ENCODE measurements at places on chromosomes 5 and 9.

GRCh38 chr5:64384765-64385164 is 121.0 kb upstream of the RGS7BP start:
- peak; percentile 7 for DNase-seq

DNA sequence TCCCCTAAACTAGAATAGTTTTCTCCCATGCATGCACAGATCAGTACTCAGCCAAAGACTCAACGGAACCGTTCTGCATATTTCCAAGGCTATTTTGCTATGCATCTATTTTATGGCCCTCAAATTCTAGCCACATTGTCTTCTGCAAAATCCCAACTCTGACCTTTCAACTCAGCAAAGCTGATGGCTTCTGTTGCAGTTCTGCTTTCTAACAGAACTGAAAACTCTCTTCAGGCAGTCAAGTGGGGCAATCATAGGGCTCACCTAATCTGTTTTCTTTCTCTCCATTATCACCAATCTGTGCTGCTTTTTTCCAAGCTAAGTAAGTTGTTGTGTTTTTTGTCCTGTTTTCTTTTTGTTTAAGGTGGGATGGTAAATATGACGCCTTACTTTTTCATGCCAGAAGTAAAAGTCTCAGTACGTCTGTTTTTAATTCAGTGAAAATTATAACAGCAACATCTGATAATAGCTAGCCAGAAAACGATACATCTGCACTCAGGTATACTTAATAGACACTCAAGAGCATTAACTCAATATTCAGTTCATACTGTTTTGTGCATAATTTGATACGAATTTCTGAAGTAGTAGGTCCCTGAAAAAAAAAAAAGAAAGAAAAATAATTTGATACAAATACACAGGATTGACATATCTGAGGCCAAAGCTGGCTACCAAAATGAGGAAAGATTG is 454.3 kb downstream of the TLE1 start:
- no peak for DNase-seq

DNA sequence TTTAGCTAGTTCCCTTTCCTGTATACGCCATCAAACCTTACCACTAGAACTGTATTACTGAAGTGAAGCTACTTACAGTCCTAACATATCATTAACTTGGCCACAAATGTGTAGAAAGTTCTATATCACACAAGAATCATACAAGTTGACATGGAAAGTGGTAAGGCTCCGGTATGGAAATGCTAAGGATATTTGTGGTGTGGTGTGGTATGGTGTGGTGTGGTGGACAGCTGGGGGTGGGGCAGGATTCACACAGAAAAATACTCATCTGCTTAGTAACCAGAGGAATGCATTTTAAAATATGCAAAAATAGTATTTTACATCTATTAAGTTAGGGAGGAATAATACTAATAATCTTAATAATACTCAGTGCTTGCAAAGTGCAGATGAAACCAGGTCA is 69.4 kb downstream of the TRPC7 start:
- DNase-seq, result no peak

DNA sequence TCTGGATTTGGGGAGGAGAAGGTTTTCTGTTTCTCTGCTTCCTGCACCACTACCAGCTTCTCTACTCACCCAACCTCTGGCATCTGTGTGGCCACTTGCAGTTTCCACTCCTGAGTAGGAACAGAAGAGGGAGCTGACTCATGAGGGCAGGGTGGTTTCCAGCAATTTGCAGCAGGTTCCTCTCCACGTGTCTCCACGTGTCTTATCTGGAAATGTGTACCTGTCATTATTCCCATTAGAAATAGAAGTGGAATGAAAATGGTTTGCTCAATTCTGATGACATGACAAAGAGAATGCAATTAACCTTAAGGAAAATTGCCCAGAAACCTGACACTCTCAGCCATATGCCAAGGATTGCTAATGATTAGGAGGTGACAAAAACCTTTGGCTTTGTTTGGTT is 33.0 kb downstream of the EGFLAM start:
- no peak for DNase-seq

GRCh38 chr5:176995122-176995490 is 11.5 kb downstream of the UIMC1 start:
- no peak for DNase-seq

- no peak for DNase-seq
Observed at GRCh38 chr5:9094582-9094981, 451.3 kb downstream of the SEMA5A start.

- no peak for DNase-seq
Observed at GRCh38 chr5:132365213-132365612, 4.3 kb upstream of the SLC22A5 start.

DNA sequence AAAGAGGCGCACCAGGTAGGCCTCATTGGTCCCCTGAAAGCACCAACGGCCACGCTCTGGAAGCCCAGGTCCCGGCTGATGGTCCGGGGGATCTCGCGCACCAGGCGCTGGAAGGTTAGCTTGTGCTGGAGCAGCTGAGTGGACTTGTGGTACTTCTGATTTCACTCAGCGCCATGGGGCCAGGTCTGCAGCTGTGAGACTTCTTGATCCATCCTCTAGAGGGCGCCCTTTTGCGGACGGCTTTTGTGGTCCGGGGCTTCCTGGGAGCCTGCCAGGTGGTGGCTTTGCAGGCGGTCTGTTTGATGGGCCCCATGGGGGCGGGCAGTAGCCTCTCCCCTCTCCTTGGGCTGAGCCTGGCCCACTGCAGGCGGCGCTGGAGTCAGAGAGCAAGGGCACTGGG is 10.4 kb downstream of the TAF11L12 start:
- DNase-seq, result no peak

DNA sequence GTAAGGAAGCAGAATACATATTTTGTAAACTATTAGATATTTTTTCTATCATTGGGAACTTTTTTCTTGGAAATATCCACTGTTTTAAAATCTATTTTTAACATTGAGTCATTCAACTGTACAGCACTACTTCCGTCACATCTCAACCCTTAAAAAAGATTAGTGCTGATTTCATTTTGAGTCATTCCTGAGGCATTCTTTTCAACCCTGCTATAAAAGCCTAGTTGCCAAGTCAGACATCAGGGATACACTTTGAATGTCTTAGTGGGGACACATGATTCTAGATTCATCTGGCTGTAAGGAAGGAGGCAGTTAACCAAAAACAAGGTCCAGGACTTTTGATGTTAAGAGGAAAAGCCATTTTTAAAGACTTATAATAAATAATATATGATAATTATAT is 160.9 kb downstream of the GIN1 start:
- DNase-seq, result no peak

- no peak for DNase-seq
Observed at GRCh38 chr5:91119217-91119616, 263.9 kb downstream of the ARRDC3 start.

- DNase-seq, result no peak
Observed at GRCh38 chr9:120434532-120434931, 145.4 kb downstream of the CDK5RAP2 start.

GRCh38 chr5:135020111-135020895 is 13.7 kb downstream of the PITX1 start:
- DNase-seq, result no peak

GRCh38 chr9:117233016-117233415 is 181.8 kb downstream of the ASTN2 start:
- DNase-seq, result no peak

- no peak for DNase-seq
Observed at GRCh38 chr9:3858961-3859360, 333.2 kb upstream of the RFX3 start.

- no peak for DNase-seq
Observed at GRCh38 chr5:128799945-128800344, 165.3 kb upstream of the SLC27A6 start.

- peak; percentile 48 for DNase-seq
Observed at GRCh38 chr5:10607666-10608073, 43.8 kb downstream of the ANKRD33B start.

- DNase-seq, result no peak
Observed at GRCh38 chr5:177526191-177526590, 9.4 kb upstream of the DDX41 start.

- DNase-seq, result no peak
Observed at GRCh38 chr9:20722221-20722620, 38.2 kb downstream of the FOCAD start.

- DNase-seq, result no peak
Observed at GRCh38 chr5:150066901-150067396, 19.4 kb downstream of the CSF1R start.

GRCh38 chr5:82982846-82983245 is 94.3 kb downstream of the TMEM167A start:
- DNase-seq, result no peak

GRCh38 chr5:148497757-148498156 is 114.0 kb downstream of the FBXO38 start:
- DNase-seq, result no peak

GRCh38 chr5:156835905-156836304 is 14.2 kb upstream of the PPP1R2B start:
- DNase-seq, result peak; percentile 31

DNA sequence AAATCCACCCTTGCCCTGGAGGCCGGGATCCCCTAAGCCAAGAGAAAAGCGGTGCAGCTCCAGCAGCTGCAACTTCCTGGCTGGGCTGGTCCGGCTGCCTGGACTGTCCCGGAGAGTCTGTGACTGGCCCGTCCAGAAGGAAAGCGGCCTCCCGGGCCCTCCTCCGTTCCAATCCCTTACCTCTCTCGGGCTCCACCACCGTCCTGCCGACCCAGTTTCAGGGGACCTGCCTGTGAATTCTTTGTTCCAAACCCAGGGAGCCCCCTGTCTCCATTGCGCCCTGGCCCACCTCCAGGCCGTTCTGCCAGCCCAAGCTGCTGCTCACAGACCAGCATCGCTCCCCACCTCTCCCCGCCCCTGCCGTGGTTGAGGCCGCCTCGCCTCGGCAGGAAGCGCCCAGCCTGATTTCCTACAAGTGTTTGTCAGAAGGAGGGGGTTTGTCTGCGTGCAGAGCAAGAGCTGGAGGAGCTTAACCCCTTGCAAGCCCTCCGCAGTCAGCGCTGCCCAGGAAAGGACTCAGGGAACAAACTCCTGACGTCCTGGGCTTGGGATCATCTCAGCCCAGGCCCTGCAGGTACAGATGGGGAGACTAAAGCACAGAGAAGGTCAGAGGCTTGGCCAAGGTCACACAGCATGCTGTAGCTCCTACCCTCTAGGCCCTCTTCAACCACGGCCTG is at the start of gene AKNA:
TSS of gene AKNA (minus strand) at position 303 of the 677 bp plus-strand sequence. CDS start 6,649 bp downstream, outside the sequence.
- peak; percentile 49 for DNase-seq

GRCh38 chr9:105421864-105422263 is 26.0 kb upstream of the FSD1L start:
- no peak for DNase-seq

GRCh38 chr9:137985637-137986071 is 108.1 kb downstream of the CACNA1B start:
- no peak for DNase-seq

- DNase-seq, result no peak
Observed at GRCh38 chr5:126961702-126962101, 68.7 kb downstream of the MARCHF3 start.

DNA sequence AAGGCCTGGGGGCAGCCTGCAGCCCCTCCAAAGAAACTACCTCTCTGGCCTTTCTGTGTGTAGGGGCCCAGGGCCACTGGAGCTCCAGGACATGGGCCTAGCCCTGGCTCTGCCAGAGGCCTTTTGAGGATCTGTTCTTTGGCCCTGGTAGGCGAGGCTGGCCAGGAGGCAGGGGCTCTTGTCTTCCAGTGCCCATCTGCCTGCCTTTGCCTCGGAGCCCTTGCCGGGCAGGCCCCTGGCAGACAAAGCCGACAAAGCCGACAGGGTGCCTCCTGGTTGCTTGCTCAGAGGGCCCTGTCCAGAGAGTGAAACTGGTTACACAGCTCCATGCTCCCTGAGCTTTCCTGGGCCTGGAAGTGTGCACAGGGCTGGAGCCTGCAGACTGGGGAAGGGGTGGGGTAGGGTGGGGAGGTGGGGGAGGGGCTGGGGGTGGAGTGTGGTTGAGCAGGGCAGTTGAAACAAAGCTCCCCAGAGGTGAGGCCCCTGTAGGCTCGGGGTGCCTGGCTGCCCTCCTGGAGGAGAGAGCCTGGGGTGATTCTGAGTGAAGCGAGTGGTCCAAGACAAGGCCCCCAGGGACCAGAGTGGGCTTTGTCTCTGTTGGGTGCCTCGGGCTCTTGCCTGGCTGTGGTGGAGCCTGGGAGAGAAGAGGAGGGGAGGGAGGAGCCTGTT is 29.3 kb downstream of the PTPA start:
- no peak for DNase-seq

DNA sequence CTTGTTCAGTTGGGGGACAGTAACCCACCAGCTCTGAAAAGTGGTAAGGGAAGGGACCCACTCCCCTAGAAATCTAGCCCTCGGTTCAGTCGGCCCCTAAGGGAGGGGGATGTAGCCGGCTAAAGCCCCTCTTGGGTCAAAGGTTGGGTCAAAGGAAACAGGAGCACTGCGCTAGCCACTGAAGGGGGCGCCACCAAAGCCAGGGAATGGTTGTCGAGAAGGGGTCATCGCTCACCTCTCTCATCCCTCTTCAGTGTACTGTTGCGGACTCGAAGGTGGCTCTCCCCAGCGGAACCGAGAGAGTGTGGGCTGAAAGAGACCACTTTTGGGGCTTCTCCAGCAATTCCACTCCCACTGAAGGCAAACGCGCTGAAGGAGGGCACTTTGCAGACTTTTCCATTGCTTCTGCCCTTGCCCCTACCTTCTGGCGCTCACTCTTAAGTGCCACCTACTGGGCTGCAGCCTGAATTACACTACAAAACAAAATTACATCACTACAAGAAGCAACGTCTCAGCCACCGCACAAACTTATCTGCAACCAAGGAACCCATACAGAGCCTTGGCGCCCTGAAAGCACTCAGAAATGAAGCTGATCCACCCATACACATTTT is 396.9 kb downstream of the PDE4D start:
- peak; percentile 16 for DNase-seq

- DNase-seq, result no peak
Observed at GRCh38 chr5:11251247-11251646, 490.2 kb upstream of the DAP start.

DNA sequence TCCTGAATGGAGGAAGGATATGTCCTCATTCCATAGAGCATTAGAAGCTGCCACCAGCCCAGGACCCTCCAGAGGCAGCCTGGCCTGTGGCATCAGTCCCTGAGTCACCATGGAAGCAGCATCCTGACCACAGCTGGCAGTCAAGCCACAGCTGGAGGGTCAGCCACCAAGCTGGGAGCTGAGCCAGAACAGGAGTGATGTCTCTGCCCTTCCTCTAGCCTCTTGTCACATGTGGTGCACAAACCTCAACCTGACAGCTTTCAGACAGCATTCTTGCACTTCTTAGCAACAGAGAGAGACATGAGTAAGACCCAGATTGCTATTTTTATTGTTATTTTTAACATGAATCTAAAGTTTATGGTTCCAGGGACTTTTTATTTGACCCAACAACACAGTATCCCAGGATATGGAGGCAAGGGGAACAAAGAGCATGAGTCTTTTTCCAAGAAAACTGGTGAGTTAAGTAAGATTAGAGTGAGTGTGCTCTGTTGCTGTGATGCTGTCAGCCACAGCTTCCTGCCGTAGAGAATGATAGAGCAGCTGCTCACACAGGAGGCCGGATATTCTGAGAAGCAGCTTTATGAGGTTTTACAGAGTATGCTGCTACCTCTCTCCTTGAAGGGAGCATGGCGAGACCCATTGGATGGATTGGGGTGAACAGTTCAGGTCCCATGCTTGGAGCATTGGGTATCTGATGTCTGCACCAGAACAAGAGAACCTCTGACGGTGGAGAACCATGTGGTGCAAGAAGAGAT is 13.0 kb upstream of the CYFIP2 start:
- peak; percentile 57 for DNase-seq

GRCh38 chr9:18423791-18424531 is 50.0 kb upstream of the ADAMTSL1 start:
- no peak for DNase-seq

- no peak for DNase-seq
Observed at GRCh38 chr5:102040326-102040725, 255.8 kb downstream of the SLCO4C1 start.

- DNase-seq, result no peak
Observed at GRCh38 chr5:167688341-167689130, 602.9 kb upstream of the WWC1 start.
